Activated naive CD4-positive, alpha-beta T cell treated with anti-CD3 and anti-CD28 coated beads for 36 hours (primary cell): ENCODE measurements at places on chromosomes 2 and 18.
A peak's percentile ranks its signal among the peaks of the same experiment; 100 is the strongest.

GRCh38 chr2:54092940-54093339 is 22.5 kb upstream of the ACYP2 start:
- DNase-seq, result no peak
- H3K27ac ChIP-seq, result no peak overlapping the region
- peaks cover 19% of the 10 kb centered on the region for H3K4me1 ChIP-seq
- H3K27me3 ChIP-seq, result no peaks in the 10 kb centered on the region
- H3K4me3 ChIP-seq, result no peak overlapping the region
- no peaks in the 10 kb centered on the region for H3K36me3 ChIP-seq

DNA sequence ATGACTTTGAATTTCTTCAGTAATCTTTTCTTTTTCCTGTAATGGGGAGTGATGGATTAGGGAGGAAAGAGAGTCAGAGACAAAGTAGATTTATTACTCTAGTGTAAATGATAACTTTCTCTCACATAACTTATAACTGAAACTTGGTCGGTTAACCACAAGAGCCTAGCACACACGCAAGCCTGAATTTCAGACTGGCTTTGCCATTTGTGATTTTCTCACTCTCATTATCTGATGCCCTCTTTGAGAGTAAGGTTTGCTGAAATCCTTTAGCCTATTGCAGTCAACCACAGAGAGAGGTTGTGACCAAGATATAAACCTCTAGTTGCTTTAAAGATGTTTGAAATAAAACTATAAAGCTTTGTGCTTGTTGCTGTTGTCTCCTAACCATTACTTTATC is 117.9 kb upstream of the NETO1 start:
- no peaks in the 10 kb centered on the region for H3K27me3 ChIP-seq
- H3K36me3 ChIP-seq, result no peaks in the 10 kb centered on the region
- H3K4me1 ChIP-seq, result no peaks in the 10 kb centered on the region
- DNase-seq, result no peak

DNA sequence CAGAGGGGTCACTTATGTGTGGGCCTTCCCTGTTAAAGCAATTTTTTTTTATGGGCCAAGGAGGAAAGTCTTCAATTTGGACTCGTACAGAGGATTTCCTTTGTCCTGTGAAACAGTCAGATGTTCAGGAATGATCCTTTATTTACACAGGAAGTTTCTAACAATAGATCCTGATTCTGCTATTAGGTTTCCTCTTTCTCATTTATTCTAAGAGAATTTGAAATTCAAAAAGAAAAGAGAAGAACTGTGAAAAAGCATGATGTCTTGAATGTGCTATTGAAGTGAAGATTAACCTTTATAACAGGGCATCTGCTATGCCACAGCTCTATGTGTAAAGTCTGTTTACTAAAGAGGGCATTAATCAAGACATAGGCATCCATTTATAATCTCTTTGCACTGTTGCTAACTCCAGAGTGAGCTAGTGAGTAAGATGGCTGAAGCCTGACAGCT is 105.3 kb upstream of the FAM98A start:
- no peak overlapping the region for H3K27ac ChIP-seq
- H3K4me1 ChIP-seq, result no peaks in the 10 kb centered on the region
- H3K36me3 ChIP-seq, result no peaks in the 10 kb centered on the region
- H3K27me3 ChIP-seq, result no peaks in the 10 kb centered on the region
- H3K4me3 ChIP-seq, result no peak overlapping the region

GRCh38 chr18:76697441-76697901 is 124.9 kb upstream of the ZNF236 start:
- no peaks in the 10 kb centered on the region for H3K4me1 ChIP-seq
- peaks cover 16% of the 10 kb centered on the region for H3K27me3 ChIP-seq
- no peak overlapping the region for H3K4me3 ChIP-seq
- no peaks in the 10 kb centered on the region for H3K36me3 ChIP-seq
- DNase-seq, result no peak

- H3K4me1 ChIP-seq, result peaks cover 9% of the 10 kb centered on the region
- H3K27ac ChIP-seq, result no peak overlapping the region
- H3K4me3 ChIP-seq, result no peak overlapping the region
- no peak for DNase-seq
These were observed 27.2 kb upstream of the C1D start for GRCh38 chr2:68089961-68090360.

DNA sequence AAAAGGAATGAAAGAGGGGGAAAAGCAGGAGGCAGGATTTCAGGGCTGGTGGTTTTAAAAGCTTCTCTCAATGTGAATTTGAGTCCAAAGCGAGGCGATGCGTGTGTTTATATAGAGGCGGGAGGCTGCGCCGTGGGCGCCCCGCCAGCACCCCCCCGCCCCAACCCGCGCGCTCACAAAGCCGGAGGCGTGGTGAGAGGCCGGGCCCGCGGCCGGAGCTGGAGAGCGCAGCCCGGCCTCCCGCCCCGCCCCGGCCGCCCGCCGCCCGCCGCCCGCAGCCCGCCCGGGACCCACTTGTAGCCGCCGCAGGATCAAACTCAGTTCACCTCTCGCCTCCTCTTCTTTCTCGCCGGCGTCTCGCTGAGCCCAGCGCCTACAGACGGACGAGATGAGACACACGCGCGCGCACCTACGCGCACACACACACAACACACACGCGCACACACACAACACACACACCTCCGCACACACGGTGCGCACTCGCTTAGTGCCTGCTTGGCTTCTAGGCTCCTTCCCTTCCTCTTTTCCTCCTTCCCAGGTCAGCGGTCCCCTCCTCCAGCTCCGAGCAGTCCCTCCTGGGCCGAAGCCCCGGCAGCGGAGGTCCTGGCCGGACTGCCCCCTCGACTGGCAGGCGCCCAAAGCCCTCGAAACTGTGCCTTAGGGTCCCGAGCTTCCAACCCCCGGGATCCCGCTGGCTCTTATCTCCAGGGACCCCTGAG is 1.3 kb upstream of the CYP26B1 start:
- H3K36me3 ChIP-seq, result no peaks in the 10 kb centered on the region
- DNase-seq, result no peak
- peaks cover 62% of the 10 kb centered on the region for H3K27me3 ChIP-seq
- H3K27ac ChIP-seq, result no peak overlapping the region
- H3K4me1 ChIP-seq, result peaks cover 42% of the 10 kb centered on the region

DNA sequence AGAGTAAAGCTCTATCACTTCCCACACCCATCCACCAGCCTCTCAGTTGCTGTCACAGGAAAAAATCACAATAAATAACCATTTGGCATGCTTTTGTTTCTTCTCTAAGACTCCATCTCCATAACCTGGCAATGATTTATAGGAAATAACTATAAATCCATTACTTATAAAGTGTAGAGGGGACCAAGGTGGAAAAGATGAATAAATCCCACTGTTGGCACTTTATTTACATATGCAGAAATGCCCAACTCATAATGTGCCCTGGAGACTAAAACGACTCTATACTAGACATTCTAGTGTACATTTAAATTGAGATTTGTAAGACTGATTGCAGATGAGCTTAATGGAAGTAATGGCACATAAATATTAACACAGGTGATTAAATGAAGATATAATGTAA is 7.5 kb upstream of the NOSTRIN start:
- no peaks in the 10 kb centered on the region for H3K36me3 ChIP-seq
- H3K27me3 ChIP-seq, result no peaks in the 10 kb centered on the region
- H3K27ac ChIP-seq, result no peak overlapping the region
- DNase-seq, result no peak
- H3K4me1 ChIP-seq, result no peaks in the 10 kb centered on the region

DNA sequence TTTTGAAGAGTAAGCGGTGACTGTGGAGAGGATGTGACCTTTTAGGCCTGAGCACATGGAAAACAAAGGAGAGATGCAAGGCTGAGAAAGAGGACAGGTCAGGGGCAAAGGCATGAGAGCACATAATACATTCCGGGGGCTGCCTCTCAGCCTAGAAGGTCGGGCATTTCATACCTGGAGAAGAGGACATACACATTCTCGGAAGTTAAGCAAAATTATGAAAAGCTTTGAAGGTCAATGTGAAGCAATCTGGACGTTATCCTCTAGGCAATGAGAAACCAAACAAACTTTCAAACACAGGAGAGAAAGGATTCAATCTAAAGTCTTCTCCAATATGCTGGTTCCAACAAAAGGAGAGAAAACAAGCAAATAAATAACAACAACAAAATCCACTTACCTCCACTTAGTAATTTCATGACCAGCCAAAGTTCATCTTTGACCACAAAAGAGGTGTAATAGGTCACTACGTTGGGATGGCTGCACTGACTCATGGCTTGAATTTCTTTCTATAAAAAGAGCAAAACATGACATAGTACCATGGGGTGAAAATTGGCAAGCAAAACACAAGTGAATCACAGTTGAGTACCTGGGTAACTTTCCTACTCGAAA is 80.4 kb downstream of the STK39 start:
- DNase-seq, result no peak
- peak overlapping the region; percentile 4 for H3K27ac ChIP-seq
- H3K4me1 ChIP-seq, result peaks cover 54% of the 10 kb centered on the region
- H3K27me3 ChIP-seq, result no peaks in the 10 kb centered on the region
- peaks cover 31% of the 10 kb centered on the region for H3K36me3 ChIP-seq

GRCh38 chr2:107633580-107634147 is 193.0 kb upstream of the RGPD4 start:
- no peaks in the 10 kb centered on the region for H3K4me1 ChIP-seq
- no peaks in the 10 kb centered on the region for H3K27me3 ChIP-seq
- H3K36me3 ChIP-seq, result no peaks in the 10 kb centered on the region
- no peak for DNase-seq
- H3K4me3 ChIP-seq, result no peak overlapping the region

GRCh38 chr2:98769114-98769476 is 38.2 kb upstream of the MGAT4A start:
- H3K4me3 ChIP-seq, result peak overlapping the region; percentile 33
- peaks cover 82% of the 10 kb centered on the region for H3K4me1 ChIP-seq
- H3K27ac ChIP-seq, result peak overlapping the region; percentile 68
- H3K36me3 ChIP-seq, result peaks cover 3% of the 10 kb centered on the region
- no peaks in the 10 kb centered on the region for H3K27me3 ChIP-seq
- no peak for DNase-seq

GRCh38 chr2:7111626-7112025 is 194.4 kb downstream of the RNF144A start:
- H3K4me1 ChIP-seq, result no peaks in the 10 kb centered on the region
- H3K27ac ChIP-seq, result no peak overlapping the region
- no peak for DNase-seq

DNA sequence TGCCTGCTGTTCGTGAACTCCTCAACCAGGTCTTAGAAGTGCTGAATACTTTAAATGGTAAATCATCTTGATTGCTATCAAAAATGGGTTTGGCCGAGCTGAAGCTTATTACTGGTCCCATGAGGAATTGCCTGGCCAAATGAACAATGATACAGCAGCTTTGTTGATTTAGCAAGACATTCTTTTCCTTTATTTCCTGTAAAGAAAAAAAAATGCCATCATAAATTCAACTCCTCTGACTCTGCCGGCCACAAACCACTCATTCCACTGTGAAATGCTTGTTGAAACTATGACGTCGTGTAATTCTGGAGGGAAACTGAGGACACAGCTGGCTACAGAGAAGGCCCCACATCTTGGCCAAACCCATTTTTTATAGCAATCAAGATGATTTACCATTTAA is 74.2 kb upstream of the ID2 start:
- DNase-seq, result no peak
- H3K4me3 ChIP-seq, result no peak overlapping the region
- peaks cover 9% of the 10 kb centered on the region for H3K4me1 ChIP-seq
- H3K27ac ChIP-seq, result no peak overlapping the region
